ENCODE measurements at places on chromosomes 13 and 19. TPM values are rescaled to one million over a fixed set of nuclear protein-coding genes. Genes with fewer than 3 reads are reported as not detected.

LGALS7B gene
- total RNA-seq: not detected

ZIM2 gene
- total RNA-seq: 0.19 TPM

NCAN gene
- not detected for total RNA-seq

C19orf85 gene
- total RNA-seq: not detected

CEACAM21 gene
- 0.60 TPM for total RNA-seq

C19orf81 gene
- 3.6 TPM for total RNA-seq

PCP2 gene
- 2.7 TPM for total RNA-seq

ACP7 gene
- not detected for total RNA-seq

PRDX2 gene
- total RNA-seq: 700 TPM

ELSPBP1 gene
- not detected for total RNA-seq

ZNF560 gene
- total RNA-seq: 0.16 TPM

QPCTL gene
- total RNA-seq: 2.2 TPM

KRI1 gene
- total RNA-seq: 10.2 TPM

EXOC3L2 gene
- total RNA-seq: 1.8 TPM

DNA sequence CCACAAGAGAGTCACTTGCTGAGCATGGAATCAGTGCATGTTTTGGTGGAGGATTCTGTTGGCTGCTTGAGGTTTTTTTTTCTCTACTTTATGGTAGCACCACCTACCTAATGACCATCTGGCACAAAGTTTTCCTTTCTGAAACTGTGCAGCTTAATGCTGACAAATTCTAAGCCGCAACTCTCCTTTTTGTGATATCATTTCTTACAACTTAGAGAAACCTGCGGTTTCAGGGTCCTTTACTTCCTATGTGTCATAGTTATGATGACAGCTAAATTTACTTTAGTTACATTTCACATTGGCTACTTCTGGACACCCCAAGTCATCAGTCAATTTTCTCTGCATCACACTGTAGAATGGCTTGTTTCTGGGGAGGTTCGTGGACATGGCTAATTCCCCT, 115.4 kb upstream of the TMTC4 start:
- no peak for DNase-seq

- no peak for DNase-seq
These were observed 50.2 kb downstream of the MTMR6 start for GRCh38 chr13:25237083-25237482.

DNA sequence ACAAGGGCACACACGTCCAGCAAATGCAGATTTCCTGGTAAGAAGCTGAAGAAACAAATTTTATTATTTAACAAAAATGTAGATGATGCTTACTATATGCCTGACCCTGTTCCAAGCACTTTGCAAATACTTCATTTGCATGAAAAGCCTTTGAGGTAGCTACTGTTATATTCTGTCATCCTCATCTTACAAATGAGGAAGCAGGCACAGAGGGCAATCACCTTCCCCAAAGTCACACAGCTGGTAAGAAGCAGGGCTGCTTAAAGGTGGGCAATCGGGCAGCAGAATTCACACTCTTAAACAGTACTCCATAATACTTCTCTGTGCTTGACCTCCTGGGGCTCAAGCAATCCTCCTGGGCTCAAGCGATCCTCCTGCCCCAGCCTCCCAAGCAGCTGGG, 18.3 kb upstream of the PNMA8C start:
- DNase-seq: no peak

- peak; percentile 88 for DNase-seq
These were observed at the start of gene ZNF607 for GRCh38 chr19:37719111-37719926. TSS of gene ZNF607 (minus strand) at chr19:37719761. CDS start at chr19:37711618, 8,143 bp downstream.

DNA sequence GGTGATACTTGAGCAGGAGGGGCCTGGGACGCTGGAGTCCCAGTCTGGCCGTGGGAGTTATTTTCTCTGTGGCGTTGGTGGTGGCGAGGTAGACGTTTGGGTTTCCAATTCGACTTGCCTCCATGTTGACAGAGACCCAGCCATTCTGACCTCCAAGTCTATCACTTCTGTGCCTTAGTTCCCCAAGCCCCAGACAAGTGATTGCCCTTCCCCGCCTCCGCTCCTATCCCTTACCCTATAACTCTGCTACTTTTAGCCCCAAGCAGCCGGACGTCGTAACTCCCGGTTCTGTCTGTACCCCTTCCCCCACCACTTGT, 549 bp downstream of the TIMM50 start:
- no peak for DNase-seq

DNA sequence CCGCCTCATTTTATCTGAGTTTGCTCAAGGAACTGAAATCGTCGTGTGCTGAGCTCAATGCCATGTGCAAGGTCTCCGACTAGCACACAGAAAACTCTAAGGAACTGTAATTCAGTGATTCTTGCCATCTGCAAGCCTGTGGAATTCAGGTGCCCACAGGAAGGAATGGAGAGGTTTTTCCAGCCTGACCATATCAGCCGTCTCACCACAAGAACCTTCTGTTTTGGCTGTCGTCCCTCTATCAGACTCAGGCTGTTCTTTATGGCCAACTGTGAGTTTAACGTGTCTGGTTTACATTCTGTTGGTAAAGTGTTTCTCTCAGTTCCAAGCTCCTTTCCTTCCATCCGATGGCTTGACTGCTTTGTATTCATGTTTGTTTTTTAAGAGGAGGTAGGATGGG, 293.5 kb downstream of the SPRY2 start:
- DNase-seq: no peak

GRCh38 chr19:17647071-17648020, 40.8 kb downstream of the UNC13A start:
- DNase-seq: no peak

DNA sequence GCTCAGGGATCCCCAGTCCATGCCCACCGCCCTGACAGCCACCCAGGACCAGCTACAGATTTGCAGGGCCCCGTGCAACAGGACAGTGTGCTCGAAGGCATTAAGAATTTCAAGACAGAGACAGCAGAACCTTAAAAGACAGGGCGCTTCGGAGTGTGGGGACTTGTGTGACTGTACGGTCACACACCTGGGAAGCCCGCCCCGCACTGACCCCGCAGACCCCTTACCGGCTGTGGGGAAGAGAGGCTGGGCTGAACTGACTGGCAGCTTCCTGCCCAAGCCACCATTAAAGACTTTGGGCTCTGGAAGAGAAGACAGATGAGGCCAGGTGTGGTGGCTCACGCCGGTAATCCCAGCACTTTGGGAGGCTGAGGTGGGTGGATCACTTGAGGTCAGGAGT, 14.4 kb downstream of the STAP2 start:
- no peak for DNase-seq

- no peak for DNase-seq
These were observed 128.7 kb downstream of the FGF14 start for GRCh38 chr13:102273111-102273510.

GRCh38 chr13:45055902-45056648, 64.2 kb upstream of the GTF2F2 start:
- DNase-seq: no peak

DNA sequence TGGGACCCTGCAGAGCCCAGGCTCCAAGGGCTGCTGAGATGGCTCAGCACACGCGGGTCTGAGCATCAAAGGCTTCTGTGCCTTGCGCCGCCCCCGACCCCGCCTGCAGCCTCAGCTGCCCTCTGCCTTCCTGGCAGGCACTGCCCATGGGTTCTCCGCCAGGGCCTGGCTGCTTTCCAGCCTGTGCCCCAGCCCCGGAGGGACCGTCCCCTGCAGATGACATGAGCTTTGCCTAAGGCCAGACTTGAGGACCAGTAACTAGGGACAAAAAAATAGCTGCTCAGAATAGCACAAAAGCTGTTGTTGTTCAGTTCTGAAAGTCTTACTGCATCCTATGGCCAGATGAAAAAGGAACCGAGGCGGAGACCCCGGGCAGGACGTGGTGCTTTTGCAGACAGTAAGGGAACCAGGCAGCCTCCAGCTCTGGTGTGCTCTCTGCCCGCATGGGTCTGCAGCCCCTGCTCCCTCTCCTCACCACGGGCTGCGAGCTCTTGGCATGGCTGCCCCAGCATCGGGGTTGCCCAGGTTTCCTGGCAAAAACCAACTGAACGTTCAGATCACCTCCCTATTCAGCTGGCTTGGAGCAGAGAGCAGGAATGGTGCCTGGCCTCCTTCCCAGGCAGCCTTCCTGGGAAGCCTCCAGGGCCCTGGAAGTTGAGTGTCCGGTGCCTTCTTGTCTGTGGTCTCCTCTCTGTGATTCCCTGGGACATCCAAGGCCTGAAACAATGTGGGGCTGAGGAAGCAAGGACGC, 12.5 kb upstream of the CFAP97D2 start:
- DNase-seq: peak; percentile 62

- DNase-seq: no peak
These were observed 505.1 kb downstream of the IRS2 start for GRCh38 chr13:109281017-109281902.

DNA sequence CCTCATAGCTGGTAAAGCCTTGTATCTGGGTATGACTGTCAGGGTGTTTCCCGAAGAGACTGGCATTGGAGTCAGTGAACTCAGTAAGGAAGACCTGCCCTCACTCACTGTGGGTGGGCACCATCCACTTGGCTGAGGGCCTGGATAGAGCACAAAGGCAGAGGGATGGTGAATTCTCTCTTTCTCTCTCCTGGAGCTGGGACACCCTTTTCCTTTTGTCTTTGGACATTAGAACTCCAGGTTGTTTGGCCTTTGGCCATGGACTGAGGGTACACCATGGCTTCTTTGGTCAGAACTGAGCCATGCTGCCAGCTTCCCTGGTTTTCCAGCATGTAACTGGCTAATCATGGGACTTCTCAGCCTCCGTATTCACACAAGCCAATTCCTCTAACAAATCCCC, 4.6 kb upstream of the CEACAM1 start:
- DNase-seq: no peak

DNA sequence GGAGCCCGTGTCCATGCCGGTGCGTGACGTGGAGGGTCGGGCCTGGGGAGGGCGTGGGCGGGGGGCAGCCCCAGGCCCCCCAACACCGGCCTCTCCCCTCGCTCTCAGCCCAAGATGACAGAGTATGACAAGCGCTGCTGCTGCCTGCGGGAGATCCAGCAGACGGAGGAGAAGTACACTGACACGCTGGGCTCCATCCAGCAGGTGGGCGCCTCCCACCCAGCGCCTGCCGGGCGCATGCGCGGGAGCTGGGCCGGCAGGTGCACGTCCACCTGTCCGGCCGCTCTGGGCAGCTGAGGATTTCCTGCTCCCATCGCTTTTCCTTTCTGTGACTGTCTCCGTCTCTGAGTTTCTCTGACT, 49.8 kb downstream of the VAV1 start:
- DNase-seq: no peak

DNA sequence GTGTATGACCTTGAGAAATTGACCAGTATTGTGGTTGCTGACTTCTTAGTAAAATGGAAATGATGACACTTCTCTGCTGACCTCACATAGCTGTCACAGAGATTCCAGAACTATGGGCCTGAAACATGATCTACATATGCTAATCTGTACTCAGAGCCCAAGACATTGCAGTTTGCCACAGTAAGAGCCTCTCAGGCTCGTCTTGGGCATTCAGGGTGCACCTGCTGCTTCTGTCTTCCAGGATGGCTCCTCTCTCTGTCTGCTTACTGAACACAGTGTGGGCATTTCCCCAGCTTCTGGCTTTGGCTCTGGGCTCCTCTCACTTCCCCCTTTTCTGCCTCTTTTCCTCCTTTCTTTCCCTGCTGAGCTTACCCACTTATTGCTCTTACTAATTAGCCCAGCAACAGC, 22.3 kb upstream of the SLC46A3 start:
- no peak for DNase-seq

DNA sequence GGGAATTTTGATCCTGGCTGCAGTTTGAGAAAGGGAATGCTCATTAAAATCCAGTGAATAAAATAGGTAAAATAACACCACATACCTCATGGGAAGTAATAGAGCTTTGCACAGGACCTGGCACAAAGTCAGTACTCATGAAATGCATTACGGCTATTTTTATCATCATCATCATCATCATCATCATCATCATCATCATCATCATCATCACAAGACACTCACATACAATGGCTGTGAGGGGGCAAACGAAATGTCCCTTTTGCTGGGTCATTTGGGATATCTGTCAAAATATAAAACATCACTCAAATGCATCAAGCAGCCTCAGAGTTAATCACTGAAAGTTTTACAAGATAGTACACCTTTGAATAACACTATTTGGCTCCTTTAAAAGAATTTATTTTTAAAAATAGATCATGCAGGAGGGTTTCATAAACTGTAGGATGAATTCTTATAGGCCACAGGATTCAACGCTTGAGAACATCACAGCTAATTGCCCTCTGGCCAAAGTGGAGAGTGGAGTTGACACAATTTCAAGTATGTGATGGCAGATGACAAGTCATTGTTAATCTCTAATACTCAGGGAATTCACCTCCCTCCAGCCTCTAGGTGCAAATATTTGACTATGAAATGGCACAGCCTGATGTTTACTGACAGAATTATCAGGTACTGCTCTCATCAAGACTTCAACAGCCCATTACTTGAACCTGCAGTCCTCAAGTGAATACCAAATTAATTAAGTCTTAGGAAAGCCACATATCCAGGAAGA, 14.2 kb upstream of the ZNF599 start:
- DNase-seq: no peak

GRCh38 chr19:6587998-6588507, 2.9 kb downstream of the CD70 start:
- DNase-seq: no peak

GRCh38 chr13:112134391-112135075, 67.6 kb downstream of the SOX1 start:
- no peak for DNase-seq

- DNase-seq: no peak
These were observed 303.5 kb downstream of the TBC1D4 start for GRCh38 chr13:75178436-75178835.

DNA sequence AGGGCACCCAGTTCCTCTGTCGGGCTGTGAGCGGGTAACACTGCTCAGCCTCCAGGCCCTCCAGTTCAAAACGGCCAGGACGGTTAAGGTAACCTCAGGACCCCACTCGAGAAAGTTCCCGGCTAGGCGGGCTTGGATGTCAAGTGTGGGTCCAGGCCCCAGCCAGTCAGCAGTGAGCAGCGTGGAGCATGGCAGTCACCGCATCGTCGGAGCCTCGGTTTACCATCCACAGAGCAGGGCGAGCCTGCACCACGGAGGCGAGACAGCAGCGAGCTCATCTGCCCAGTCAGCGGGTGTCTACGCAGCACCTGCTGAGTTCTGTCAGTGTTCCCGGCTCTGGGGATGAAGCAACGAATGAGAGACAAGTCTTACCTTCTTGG, 8.0 kb upstream of the CNOT3 start:
- DNase-seq: no peak

- no peak for DNase-seq
These were observed 34.9 kb upstream of the FXYD3 start for GRCh38 chr19:35080613-35081170.

DNA sequence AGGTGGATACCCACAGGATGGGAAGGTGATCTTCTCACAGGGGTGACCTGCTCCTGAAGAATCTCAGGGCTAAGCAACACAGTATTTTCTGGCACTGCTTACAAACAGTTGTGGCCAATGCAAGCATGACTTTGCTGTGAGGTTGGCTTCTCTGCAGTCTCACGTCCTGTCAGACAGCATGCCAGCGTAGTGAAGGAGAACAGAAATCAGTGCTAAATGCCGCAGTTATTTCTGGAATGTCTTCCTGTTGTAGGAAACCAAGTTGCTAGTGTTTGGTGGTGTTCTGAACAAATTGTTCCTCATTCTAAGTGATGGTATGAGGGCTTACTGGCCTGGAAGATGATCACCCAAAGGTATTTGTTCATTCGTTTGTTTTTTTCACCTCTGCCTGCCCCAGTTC, 320.1 kb downstream of the MTUS2 start:
- peak; percentile 18 for DNase-seq
